ENCODE measurements at places on chromosomes 3 and 15. TPM values are rescaled to one million over a fixed set of nuclear protein-coding genes. Genes with fewer than 3 reads are reported as not detected.

DLEC1 gene
- 0.10 TPM for total RNA-seq

MAPKAPK3 gene
- total RNA-seq = 18.2 TPM

DNA sequence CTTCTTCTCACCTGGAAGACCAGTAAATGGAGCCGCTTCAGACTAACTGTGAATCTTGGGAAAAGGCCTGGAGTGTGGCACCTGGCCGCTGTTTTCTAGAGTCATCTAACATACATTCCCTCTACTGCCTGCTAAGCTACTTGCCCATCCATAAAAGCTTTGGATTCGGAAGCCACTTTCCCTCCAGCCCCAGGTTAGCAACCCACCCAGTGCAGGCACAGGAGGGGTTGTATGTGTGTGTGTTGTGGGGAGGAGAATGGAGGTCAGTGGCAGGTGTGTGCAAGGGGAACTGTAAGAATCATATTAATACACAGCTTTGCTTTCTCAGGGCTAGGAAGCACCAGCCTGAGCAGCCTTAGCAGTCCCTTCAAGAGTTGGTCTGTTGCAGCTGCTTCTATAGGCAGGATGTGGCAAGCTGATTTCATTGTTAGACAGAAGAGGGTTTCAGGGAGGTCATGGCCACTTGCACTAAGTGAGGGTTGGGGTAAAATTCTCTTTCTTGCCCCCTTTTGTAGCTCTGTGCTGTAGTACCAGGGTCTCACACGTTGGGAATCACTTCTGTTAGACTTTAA lies 8.9 kb downstream of the NSUN3 start:
- no peak for DNase-seq

- DNase-seq = no peak
These were observed 610 bp downstream of the LIPC start for GRCh38 chr15:58432401-58432800.

GRCh38 chr15:91926908-91927270 lies 73.4 kb downstream of the SLCO3A1 start:
- DNase-seq = no peak

THSD4 gene
- total RNA-seq = not detected

- DNase-seq = no peak
These were observed 1.4 kb upstream of the NDUFAF3 start for GRCh38 chr3:49020330-49021212.

DNA sequence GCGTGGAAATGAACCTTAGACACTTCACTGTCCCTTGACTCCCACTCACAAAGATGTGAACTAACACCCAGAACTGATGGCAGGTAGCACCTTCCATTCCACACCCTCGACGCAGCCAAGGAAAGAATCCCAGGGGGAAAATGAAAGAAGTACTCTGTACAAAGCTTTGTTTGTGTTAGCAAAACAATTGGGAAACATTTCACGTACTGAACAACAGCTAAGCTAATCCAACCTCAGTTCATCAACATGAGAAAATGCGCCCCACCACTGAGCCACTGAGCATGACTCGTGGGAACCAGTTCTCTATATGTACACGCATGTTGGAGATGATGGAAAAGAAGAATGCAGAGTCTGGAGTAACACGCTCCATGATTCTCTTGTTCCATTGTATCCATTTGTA lies 32.0 kb downstream of the CORO2B start:
- no peak for DNase-seq

DNA sequence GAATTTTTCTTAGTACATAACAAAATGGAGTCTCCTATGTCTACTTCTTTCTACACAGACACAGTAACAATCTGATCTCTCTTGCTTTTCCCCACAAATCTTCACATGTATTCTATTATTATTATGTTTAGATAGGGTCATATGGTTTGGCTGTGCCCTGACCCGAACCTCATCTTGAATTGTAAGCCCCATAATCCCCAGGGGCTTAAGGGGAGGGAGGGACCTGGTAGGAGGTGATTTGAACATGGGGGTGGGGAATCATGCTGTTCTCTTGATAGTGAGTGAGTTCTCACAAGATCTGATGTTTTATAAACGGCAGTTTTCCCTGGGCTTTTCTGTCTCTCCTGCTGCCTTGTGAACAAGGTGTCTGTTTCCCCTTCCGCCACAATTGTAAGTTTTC lies 86.7 kb upstream of the SELENOK start:
- no peak for DNase-seq

DNA sequence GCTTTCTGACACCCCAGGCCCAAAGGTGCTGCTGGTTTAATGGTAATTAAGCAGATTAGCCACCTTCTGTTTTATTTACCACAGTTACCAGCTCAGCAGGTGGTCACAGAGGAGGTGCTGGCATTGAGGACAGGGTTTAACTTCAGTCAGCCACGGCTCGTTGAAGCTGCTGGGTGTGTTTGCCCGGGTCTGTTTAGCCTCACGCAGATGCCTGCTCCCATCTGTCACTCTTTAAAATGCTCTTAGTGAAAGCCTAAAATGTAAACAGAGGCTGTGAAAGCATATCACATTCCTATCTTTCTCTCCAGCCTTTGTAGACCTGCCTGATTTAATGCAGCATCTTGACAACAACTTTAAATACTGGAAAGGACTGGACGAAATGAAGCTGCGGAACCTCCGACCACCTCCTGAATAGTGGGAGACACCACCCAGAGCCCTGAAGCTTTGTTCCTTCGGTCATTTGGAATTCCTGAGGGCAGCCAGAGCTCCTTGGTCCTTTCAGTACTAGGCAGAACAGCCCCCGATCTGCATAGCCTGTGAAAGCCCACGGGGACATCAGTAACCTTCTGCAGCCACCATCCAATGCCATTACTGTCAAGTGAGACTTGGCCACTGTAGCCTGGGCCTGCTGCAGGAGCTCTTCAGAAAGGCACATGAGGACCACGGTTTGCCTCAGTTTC lies 156.0 kb downstream of the PDE8A start:
- DNase-seq = no peak

GRCh38 chr3:72384602-72385001 lies 463.6 kb downstream of the SHQ1 start:
- DNase-seq = no peak

DNA sequence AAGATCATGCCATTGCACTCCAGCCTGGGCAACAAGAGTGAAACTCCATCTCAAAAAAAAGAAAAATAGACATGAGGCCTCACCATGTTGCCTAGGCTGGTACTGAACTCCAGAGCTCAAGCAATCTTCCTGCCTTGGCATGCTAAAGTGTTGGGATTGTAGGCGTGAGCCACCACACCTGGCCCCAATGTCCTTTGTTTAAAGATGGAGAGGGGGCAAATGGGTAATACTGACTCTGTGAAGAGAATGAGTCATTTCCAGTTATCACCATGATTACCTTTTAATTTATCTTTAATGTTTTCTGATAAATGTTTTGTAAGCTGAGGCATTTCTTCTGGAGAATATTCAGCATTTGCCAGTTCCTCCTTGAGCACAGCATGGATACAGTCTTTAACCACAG lies 2.2 kb downstream of the DYNLT2B start:
- DNase-seq = no peak

DNA sequence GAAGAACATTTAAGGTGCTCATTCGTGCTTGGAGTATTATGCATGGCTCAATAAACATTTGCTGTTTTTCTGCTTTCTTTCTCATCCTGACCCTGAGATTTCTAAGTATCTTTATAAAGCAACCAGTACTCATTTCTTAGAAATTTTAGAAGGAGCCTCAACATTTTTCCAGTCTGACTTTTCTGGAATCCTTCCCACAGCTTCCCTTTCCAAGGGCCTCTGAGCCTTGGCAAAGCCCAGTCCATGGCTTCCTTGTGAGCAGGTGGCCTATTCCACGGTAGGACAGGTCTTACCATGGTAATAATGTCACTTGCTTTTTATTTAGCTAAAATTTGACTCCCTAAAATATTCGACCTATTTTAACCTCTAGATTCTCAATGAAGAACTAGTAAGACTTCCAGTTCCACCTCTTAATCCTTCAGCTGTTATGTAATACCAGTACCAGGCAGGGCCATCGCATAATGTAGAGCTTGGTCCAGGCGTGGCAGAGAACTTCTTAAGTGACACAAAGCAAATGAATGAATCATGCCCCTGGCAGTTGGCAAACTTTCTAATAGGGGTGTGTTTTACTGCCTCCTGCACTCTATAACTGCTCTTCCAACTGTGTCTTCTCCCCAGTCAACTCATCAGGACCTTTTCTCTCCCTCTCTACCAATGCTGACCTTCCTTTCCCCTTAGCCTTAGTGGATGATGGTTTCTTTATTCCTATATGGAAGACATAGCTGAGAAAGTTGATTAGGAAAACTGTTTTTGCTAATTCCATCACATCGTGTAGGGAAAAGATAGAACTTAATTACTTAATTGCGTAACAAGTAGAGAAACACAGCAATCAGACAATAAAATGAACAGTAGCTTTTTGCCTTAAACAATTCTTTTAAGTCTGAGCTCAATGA lies 894 bp upstream of the TM4SF4 start:
- no peak for DNase-seq

ST3GAL6 gene
- total RNA-seq = not detected

DNA sequence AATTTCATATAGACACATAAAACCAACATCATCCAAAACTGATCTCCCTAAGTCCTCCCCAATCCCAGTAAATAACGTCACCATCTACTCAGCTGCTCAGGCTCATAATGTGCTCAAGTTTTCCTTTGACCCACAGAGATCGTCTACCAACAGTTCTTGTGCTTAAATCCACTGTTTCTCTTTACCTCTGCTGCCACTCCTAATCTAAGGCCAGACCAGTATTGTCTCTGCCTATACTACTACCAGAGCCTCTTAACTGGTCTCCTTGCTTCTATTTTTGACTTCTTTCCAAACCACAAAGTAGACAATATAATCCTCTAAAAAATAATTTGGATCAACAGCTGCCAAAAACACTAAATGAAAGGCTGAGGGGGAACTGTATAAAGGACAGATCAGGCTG lies 65.3 kb downstream of the CLASP2 start:
- no peak for DNase-seq

DNA sequence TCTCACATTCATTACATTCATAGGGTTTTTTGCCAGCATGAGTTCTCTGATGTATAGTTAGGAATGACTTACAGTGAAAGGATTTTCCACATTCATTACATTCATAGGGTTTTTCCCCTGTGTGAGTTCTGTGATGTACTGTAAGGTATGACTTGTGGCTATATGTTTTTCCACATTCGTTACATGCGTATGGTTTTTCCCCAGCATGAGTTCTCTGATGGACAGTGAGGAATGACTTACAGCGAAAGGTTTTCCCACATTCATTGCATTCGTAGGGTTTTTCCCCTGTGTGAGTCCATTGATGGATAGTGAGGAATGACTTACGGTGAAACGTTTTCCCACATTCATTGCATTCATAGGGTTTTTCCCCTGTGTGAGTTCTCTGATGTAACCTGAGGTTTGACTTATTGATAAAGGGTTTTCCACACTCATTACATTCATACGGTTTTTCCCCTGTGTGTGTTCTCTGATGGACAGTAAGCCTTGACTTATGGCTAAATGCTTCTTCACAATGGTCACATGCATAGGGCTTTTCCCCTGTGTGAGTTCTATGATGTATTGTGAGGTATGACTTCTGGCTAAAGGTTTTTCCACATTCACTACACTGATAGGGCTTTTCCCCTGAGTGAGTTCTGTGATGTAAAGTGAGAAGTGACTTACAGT lies 47.4 kb downstream of the ZNF717 start:
- no peak for DNase-seq

LRRIQ4 gene
- 0.29 TPM for total RNA-seq

DNA sequence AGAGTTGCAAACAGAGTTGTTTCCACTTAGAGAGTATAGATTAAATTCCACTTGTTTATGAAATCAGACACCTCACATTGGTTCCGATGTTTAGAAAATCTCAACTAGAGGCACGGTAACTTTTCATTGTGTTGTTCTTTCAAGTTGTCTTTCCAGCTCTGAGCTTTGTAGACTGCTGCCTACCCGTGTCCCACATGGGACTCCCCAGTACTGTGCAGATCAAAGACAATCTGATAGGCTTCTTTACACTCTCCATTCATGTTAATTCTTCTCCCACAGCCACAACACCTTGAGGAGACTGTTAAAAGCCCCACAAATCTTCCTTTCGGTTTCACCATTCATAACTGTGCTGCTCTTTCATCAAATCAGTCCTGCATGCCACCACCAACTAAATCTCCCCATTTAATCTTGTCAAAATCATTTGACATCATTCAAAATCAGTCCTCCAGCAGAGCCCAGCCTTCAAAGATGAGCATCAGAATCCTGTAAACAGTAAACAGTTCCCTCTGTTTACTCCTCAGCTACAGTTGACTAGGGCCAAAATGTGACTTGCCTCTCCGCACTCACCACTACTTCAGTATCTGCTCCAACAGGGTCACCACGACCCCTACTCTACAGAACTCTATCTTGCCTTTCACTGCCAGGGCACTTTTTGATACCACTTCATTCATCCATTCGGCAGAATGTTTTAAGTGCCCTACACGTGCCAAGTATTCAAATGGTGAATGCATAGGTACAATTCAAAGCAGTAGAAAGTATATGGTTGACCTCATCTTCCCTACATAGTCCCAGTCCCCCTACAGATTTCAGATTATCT lies 8.3 kb downstream of the ANXA2 start:
- no peak for DNase-seq

DNA sequence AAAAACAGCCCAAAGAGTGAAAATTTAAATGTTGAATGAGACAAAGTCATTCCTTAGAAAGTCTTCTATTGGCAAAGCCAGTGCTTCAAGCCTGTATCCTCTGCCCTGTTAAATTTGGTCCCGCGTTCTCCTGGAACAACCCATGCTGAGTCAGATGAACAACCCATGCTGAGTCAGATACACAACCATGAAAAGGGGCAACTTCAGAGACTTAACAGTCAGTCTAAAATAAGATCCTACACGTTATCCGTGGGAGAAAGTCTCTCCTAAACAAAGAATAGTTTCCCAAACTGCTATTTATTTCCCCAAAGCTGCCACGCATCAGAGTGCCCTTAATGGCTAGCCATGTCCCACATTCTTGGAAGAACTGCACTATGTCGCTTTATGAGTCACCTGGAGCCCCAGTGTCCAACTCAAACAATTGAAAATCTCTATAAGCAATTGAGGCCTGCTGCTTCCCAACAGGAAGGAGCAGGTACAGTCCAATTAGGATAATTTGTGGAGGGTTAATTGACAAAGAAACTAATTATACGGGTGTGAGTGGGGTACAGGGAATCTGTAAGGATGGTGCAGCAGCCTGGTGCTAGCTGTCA lies 66.1 kb downstream of the WHAMM start:
- DNase-seq = no peak

CXCR6 gene
- total RNA-seq = not detected

DNA sequence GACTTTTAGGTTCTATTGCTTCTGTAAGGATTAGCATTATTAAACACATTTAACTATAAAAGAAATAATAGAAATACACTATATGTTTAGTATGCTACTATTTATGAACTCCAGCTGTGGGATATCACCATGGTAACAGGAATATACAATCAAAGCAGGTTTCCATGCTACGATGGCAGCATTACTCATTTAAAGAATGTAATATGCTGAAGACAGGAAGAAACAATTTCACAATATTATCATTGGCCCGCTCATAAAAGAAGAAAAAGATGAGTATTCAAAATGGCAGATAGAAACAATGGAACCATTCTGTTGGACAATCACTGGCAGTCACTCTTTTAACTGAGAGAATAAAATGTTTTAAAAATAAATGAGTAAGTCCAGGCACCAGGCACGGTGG lies 153.4 kb downstream of the CBLB start:
- no peak for DNase-seq

MUC4 gene
- total RNA-seq = not detected

Data from activated B cell treated with CpG ODN at 0.5 μM for 24 hours (primary cell).